ENCODE measurements at places on chromosomes 4 and X.

DNA sequence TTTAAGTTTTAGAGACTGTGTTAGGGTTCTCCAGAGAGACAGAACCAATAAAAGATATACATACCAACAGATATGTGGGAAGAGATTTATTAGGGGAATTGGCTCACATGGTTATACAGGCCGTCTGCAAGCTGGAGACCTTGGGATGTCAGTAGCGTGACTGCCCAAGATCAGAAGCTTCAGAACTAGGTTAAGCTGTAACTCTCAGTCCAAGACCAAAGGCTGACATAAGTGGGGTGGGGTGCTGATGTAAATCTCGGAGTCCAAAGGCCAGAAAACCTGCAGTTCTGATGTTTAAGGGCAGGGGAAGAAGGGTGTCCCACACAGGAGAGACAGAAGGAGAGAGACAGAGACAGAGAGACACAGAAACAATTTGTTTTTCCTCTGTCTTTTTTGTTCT, 10.5 kb downstream of the CLDN34 start:
- no peak for DNase-seq

- DNase-seq: no peak
These were observed 81.8 kb upstream of the SOD3 start for GRCh38 chr4:24713604-24714003.

DNA sequence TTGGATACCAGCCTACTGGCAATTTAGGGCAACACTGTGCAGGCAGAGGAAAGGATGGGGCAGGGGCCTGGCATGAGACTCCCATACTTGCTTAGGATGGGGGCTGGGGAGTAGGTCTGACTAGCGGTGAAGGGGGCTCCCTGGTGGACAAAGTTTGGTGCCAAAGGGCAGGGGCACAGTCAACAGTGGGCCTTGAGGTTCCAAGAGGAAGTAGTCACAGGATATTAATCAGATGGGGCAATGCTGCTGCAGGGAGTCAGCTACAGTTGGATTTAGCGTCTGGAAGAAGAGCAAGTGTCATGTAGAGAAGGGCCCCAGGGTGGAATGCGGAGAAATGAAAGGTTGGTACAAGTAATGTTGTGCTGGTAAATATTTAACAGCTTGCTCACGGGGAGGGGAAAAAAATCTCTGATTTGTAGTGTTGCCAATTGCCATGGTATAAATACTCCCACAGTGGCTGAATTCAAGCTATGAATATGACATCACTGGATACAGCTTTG, 139.4 kb downstream of the PJA1 start:
- no peak for DNase-seq

DNA sequence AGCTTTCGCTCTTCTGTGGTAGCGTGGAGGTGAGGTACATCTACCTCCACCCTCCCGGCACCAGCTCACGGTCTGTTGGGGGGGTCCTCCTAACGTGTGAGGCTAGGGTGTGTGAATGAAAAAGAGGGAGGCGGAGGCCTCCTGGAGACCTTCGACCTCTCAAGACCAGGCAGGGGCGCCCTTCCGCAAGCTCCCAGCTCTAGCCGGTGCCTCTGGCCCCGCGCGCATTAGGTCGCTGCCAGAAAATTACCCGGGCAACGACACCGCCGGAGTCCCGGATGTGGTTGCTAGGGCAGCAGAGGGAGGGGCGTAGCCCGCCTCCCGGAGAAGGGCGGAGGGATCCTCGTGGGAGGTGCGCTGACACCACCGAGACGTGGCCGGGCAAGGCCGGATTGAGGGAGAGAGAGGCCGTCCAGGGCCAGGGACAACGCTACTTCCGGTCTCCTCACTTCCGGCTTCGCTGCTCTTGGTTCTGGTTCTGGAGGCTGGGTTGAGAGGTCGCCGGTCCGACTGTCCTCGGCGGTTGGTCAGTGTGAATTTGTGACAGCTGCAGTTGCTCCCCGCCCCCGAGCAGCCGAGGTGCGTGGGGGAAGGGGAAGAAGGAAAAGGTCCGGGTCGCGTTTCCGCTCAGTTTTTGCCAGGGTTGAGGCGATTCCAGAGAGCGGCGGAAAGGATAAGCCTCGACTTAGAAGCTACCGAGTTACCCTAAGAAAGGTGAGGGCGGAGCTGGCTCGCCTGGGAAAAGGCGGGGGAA, at the start of the genes ARFIP1 and TIGD4:
Gene ARFIP1, plus strand, starts transcription at position 442 of the 754 bp plus-strand sequence. CDS start 49,680 bp downstream, outside the sequence.
Gene TIGD4, minus strand, starts transcription at position 218 of the 754 bp plus-strand sequence. CDS start 8,726 bp downstream, outside the sequence.
- DNase-seq: peak; percentile 95

DNA sequence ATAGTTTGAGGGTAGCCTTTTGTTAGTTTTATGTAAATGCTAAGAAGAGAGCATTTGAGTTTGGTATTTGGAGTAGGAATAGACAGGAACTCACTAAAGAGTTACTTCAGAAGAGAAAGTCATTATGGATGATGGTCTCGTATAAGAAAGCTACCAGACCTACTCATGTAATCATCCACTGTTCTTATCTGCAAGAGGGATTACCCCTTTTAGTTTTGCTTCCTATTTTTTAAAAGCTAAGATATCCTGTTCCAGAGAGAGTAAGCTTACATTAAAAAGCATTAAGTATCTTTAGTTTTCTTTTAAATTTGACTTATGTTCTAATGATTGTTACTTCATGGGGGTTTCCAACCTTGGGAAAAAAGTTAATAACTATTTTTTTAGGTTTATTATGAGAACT, 12.5 kb upstream of the ART3 start:
- DNase-seq: no peak

DNA sequence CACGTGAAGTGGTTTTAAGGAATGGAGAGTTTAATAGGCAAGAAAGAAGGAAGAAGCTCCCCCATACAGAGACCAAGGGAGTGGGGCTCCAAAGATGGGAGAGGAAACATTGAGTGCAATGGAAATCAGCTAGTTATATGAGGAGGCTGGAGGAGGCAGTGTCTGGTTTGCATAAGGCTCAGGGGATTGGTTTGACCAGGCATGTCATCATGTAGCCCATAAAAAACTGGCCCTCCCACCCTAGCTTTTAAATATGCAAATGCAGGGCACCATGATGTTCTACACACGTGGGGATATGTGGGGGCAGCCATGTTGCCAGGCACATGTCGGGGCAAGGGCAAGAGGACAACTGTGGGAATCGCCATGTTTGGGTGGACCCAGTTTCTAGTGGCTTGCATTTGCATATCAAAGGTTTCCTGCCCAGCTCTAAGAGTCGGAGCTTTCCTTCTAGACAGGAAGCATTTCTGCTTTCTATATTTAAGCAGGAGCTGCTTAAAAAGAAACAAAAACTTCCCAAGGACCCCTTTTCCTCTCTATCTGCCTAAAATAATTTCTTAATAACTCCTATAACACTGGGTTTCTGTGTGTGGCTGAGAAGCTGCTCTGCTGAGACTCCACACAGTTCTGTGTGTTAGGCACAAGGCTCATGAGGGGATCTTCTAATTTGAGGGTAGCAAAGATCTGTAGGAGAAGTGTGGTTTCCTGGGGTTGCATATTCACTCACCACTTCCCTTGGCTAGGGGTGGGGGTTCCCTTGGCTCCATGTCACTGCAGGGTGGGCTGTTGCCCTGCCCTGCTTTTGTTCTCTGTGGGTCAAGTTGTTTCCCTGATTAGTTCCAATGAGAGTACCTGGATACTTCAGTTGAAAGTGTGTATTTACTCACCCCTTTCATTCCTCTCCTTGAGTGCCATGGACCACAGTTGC, 113.5 kb downstream of the VSIG4 start:
- DNase-seq: peak; percentile 47

DNA sequence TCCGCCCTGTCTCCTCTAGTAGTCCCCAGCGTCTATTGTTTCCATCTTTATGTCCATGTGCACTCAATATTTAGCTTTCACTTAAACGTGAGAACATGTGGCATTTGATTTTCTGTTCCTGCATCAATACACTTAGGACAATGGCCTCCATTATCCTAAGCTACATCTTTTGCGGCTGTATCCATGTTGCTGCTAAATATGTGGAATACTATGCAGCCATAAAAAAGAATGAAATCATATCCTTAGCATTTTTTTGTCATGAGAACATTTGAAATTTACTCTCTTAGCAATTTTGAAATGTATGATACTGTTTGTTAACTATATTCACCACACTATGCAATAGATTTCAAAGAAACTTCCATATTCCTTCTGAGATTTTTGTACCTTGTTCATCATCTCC, 19.8 kb upstream of the CD38 start:
- no peak for DNase-seq

DNA sequence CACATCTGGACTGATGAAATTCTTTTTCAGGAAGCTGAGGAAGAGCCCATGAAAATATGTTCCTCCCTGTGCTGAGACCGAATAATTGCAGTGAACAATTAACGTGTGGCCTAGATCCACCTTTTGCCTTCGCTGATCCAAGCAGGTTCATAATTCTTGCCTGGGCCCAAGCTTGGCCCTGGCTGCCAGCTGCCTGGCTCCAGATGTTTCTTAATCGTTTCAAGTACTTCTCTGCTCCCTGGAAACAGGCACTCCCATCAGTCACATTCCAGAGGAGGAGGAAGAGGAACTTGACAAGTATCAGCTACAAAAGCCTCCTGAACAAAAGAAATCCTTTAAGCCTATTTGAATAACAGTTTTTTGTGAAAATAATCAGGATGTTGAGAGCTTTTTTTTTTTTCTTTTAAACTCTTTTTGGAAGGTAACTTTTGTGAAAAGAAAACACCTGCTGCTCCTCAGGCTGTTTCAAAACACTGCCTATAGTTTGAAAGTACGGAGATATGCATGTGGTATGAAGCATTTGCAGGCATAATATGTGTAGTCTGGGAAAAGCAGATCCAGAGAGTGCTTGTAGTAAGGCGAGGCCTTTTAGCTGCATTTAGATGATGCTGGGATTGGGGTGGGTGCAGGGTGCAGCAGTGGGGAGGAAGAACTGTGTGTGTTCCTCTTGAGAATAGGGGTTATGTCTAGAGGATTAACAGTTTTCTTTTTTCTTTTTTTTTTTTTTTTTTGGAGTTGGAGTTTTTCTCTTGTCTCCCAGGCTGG, 154.4 kb downstream of the PTTG2 start:
- no peak for DNase-seq

GRCh38 chr4:156437666-156438065, 484.0 kb upstream of the CTSO start:
- DNase-seq: no peak

DNA sequence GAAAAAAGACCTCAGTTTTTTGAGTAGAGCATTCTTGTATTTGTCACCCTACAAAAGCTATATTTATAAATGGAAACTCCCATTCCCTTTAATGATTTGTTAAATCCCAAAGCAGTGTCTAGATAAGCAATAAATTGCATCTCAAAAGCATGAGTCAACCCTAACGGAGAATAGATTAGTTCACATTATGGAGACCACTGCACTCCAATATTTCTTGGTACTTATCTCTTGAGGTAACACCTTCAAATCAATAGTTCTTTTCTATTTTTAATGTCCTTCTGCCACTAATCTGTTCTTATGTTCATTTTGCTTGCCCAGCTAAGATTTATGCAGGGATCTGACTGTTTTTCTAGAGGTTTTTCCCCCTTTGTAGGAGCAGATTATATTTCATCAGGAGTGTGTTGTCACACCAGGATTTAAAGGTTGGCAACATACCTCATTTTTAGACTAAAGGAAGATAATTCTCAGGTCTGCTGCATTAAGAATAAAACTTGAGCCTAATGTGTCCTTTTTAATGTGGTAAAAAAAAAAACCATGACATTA, 91.4 kb upstream of the ADGRG2 start:
- no peak for DNase-seq

GRCh38 chr4:155999725-156000124, 46.1 kb upstream of the CTSO start:
- no peak for DNase-seq

- no peak for DNase-seq
These were observed 158.3 kb downstream of the STIM2 start for GRCh38 chr4:27018910-27019309.

GRCh38 chr4:4271912-4272311, 18.0 kb downstream of the LYAR start:
- DNase-seq: no peak

GRCh38 chr4:3708103-3708510, 58.1 kb upstream of the ADRA2C start:
- no peak for DNase-seq

DNA sequence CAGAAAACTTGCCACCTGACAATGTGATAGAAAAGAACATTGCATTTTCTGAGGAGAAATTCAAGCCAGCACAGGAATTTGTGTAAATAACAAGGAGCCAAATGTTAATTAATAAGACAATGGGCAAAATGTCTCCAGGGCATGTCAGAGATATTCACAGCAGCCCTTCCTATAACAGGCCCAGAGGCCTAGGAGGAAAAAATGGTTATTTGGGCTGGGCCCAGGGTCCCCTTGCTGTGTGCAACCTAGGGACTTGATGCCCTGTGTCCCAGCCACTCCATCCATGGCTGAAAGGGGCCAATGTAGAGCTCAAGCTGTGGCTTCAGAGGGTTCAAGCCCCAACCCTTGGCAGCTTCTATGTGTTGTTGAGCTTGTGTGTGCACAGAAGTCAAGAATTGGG, 55.5 kb upstream of the GABRG1 start:
- DNase-seq: no peak

GRCh38 chrX:7220121-7220520, 72.2 kb upstream of the PUDP start:
- DNase-seq: no peak

DNA sequence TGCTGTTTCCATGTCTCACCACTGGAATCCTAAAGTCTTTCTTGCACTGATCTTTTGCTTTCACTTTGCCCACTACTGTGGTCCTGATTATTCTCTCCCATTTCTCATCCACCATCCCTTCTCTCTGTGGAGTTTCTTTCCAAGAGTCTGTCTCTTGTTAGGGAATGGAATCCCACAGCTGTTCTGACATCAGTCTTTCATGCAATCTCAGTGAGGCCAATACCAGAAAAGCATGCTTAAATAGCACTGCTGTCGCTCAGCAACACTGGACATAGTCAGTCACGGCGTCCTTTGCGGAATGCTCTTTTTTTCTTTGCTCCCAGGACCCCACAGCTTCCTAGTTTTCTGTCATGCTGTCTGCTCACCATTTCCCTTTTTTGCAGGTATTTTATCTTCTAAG, 20.1 kb downstream of the SLITRK4 start:
- no peak for DNase-seq

GRCh38 chr4:93334003-93334402, 494.6 kb upstream of the ATOH1 start:
- DNase-seq: no peak

DNA sequence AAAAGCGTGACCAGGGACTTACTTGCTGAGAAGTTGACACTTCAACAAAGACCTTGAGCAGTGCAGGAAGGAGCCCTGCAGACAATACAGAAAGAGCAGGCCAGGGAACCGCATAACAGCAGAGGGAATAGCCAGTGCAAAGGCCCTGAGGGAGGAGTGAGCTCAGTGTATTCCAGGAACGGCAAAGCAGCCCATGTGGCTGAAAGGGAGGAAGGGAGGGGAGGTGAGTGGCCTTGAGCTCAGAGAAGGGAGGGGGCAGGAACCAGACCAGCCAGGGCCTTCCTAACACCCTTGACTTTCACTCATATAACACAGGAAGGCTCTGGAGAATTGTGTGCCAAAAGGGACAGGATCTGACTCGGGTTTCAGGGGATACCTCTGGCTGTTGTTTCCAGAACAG, 112.2 kb downstream of the BCOR start:
- no peak for DNase-seq
